Cardiac septum (tissue), 1 donor: ENCODE measurements at places on chromosomes 11 and 22.
A peak's percentile ranks its signal among the peaks of the same experiment; 100 is the strongest.

- no peak for DNase-seq
Measured at GRCh38 chr11:122847466-122847865, 9.2 kb downstream of the CRTAM start.

DNA sequence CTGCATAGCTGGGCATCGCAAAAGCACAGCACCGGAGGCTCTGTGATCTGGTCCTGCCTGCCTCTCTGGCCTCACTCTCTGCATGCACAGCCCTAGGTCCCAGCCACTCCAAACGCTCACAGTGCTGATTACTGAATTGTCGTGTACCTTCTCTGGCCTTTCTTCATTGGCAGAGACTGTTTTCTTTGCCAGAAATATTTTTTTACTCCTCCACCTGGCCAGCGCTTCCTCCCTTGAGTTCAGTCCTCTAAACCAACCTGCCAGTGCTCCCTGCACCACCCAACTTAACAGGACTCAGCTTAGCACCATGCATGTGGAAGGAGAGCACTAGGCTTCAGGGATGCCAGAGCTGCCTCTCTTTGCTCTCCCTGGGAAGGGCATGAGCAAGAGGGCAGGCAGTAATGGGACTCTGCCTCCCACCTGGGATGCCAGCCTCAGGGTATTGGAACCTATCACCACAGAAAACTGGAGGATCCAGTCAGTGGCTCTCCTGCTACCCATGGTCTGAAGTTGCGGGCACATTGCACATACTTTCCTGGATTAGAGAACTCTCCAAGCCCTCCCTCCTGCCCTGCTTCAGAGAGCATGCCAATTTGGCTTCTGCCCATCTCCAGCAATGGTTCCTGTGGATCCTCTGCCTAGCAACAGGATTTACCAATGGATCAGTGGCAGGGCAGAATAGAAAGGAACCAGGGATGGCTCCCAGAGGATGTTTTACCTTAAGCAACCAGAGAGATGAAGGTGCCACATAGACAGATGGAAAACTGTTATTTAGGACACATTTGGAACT is 37.0 kb upstream of the GNAZ start:
- no peak for DNase-seq

DNA sequence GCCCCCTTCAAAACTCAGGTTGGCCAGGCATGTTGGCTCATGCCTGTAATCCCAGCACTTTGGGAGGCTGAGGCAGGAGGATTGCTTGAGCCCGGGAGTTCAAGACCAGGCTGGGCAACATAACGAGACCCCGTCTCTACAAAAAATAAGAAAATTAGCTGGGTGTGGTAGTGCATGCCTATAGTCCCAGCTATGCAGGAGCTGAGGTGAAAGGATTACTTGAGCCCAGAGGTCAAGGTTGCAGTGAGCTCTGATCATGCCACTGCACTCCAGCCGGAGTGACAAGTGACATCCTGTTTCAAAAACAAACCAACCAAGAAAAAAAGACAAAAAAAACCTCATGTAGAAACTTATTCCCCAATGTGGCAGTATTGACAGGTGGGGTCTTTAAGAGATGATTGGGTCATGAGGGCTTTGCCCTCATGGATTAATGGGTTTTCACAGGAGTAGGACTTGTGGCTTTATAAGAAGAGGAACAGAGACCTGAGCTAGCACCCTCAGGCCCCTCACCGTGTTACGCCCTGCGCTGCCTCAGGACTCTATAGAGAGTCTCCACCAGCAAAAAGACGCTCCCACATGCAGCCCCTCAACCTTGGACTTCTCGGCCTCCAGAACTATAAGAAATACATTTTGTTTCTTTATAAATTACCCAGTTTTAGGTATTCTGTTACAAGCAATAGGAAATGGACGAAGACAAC is 22.3 kb downstream of the LAYN start:
- DNase-seq: no peak

GRCh38 chr11:45675646-45676045 is 10.2 kb upstream of the CHST1 start:
- no peak for DNase-seq

DNA sequence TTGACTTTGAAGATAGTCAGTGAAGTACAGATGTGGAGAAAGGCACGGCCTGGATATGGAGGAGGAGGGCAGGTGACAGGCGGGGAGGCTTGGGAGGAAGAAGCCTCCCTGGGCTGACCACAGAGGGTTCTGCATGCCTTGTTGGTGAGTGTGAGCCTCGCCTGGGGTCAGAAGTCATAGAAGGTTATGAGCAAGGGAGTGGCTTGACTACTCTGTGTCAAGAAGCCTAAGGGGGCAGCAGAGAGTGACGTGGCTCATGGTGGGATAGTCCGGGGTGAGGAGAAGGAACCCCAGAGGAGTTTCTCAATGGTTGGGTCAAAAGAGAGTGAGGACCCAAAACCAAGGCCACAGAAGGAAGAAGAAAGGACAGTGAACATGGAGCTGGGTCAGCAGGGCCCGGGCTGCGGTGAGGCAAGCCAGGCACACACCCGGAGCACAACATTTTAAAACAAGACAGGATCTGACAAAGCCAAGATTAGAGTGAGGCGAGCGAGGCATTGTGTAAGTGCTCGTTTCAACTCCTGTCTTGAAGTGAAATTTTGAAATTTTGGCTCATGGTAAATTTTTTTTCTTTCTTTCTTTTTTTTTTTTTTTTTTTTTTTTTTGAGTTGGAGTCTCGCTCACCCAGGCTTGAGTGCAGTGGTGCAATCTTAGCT is 31.9 kb downstream of the PDGFB start:
- no peak for DNase-seq

DNA sequence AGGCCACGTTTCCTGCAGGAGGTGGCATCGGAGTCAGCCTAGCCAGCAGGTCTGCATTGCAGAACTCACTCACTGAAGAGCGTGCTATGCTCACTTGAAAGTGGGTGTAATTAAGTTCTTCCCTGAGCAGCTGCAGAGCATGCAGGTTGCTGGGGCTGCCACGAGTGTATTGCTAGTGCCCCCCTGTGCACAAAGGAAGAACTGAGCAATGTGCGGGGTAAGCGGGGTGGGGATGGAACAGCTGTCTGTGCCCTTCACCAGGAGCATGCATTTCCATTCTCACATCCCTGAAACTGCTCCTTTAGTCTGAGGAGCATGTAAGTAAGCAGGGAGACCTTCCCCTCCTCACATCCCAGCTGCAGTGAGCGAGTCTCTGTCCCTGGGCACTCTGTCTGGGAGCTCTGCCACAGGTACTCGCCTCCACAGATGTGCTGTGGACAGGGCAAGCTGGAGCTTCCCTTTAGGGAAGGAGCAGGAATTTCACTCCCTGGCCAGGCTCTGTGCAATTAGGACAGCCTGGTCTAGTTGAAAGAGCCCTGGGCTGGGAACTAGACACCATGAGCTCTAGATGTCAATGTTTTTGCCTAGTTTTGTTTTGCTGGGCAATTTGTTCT is 1031.8 kb downstream of the NTM start:
- no peak for DNase-seq

DNA sequence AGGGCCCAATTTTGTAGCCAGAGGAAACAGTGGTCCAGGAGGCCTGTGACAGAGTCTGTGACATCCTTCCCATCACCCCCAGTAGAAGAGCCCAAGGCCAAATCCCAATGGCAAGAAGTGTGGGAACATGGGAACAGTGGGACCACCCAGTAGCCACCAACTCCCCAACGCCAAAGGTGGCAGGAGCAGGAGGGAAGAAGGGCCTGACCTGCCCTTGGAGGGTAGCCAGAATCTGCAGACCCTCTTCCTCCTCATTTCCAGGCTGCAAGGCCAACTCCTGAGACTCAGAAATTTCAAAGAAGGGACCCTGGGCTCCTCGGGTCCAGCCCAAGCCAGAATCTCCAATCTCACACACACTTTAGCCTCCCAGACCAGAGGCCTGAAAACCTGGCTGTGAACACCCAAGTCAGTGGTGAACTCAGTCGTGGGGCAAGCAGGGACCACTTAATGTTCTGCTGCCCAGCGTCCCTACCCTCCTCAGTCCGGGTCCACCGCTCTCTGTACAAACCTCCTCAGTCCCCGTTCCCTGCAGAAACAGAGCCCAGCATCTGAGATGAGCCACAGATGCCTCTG is 6.2 kb downstream of the RAB3IL1 start:
- DNase-seq: no peak

DNA sequence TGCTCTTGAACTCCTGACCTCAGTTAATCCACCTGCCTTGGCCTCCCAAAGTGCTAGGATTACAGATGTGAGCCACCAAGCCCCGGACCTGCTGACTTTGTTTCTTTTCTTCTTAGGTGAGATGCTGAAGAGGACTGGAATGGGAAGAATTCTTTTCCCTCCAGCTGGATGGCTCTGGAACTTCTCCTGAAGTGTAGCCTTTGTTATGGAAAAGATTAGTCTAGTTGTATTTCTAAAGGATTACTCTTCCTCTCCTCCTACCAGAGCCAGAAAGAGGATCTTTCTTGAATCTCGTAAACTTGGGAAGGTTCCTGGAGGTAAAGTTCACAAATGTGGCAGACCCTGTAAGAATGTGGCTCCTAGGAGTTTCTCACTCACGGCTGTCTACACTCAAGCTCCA is 95.4 kb upstream of the LARGE1 start:
- no peak for DNase-seq

DNA sequence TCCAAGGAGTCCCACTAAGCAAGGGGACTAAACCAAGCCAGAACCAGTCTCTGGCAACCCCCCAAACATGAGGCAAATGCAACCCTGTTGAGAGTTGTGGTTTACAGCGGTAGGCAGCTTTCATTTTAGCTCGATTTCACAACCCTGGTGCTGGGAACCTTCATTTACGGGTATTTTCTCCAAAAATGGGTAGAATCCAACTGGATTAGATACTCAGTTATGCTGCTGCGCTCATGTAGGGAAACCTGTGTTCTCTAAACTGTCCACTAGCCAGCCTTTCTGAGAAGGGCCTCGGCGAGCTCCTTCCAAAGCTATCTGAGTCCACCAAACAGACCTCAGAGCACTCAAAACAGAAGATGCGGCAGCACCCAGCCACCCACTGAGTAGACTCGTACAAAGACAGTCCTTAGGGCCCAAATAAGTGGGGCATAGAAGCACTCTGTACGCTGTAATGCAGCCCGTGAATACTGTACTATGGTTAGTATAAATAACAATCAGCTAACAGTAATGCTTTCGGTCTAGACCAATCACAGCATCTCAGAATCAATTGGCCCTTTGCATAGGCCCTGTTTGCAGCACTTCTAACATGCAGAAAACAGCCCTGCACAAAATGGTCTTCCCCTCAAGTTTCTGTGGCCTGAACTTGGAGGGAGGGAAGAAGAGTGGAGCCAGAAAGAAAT is 104.7 kb downstream of the ETS1 start:
- DNase-seq: no peak

GRCh38 chr11:100789500-100789899 is 102.4 kb downstream of the ARHGAP42 start:
- DNase-seq: peak; percentile 76

DNA sequence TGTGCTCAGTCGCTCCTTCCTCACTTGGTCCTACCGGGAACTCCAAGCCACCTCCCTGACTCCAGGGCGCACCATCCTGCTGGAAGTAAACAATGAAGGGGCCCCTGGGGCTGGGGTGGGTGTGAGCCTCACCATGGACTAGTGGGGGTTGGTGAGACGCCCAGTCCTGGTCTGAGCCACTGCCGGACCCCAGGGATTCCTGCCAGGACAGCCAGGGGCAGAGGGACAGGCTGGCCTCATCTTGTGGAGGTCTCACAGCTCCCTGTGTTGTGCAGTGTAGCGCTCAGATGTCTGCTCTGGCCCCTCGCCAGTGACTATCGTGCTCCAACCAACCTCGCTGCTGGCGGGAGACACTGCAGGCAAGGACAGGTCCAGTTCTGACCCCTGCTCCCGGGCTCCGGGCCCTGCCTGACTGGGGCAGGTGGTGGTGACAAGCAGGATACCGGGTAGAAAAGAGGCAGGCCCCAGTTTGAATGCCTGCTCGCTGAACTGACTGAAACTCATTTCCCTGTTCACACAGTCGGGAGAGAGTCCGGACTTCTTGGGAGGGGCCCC is 1021.4 kb downstream of the BRD1 start:
- DNase-seq: peak; percentile 66

GRCh38 chr11:22769081-22769480 is 60.5 kb downstream of the SVIP start:
- DNase-seq: no peak

DNA sequence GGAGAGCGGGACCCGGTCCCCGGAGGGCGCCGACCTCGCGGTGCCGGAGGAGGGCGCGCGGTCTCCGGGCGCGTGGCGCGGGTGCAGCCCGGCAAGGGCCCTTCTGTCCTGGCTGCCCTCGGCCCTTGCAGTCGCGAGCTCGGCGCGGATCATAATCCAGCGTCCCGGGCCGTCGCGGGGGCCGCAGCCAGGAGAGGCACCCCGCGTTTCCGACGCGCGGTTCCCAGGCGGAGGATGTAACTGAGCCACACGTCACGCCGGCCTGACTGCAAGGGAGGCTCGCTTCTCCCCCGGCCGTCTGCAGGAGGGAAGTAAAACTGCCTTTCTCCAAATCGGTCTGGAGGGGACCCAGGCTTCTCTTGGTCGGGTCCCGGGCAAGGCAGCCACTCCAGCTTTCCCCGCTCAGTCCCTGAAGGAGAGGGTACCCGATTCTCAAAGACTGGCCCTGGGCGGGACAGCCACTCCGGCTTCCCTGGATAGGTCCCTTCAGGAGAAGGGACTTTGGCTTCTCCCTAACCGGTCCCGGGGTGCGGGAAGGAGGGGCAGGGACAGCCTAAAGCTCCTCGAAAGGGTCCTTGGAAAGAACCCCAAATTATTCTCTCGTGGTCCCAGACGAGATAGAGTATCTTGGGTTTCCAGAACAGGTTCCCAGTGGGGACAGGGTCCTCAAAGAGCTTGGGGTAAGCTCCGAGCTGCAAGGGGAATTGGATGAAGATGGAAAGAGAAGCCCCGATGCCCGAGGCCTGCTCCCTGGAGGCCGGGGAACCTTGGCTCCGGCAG is 836 bp downstream of the SPON1 start:
- no peak for DNase-seq

- DNase-seq: no peak
Measured at GRCh38 chr11:19281041-19281440, 40.3 kb upstream of the E2F8 start.

DNA sequence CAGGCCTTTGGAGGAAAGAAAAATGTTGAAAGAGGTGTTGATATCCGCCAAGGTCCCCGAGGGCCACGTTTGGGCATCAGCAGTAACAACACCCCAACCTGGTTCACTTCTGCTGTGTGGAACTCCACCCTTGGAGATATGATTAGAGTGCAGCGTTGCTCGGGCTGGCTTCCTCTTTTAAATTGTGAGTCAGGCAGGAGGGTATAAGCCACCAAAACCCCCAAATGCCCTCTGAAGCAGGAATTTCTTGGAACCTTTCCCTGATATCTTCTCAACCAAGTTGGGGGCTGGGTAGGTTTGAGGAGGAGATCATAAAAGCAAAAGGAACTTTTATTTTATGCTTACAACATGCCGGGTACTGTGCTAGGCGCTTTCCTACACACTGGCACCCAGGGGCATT is 6.4 kb upstream of the C11orf96 start:
- DNase-seq: no peak
